ENCODE measurements at places on chromosomes 13 and 19. TPM values are rescaled to one million over a fixed set of nuclear protein-coding genes. Genes with fewer than 3 reads are reported as not detected.

ZNF180 gene
- polyA plus RNA-seq, result 3.0 TPM

ZNF805 gene
- 0.76 TPM for polyA plus RNA-seq

PSG2 gene
- polyA plus RNA-seq, result not detected

CPB2 gene
- polyA plus RNA-seq, result not detected

PINLYP gene
- polyA plus RNA-seq, result 13.5 TPM

CNFN gene
- polyA plus RNA-seq, result 7,132 TPM

IFNL3 gene
- polyA plus RNA-seq, result not detected

PGLYRP2 gene
- 0.02 TPM for polyA plus RNA-seq

ATP8B3 gene
- 1.2 TPM for polyA plus RNA-seq

KCNRG gene
- 0.79 TPM for polyA plus RNA-seq

ZNF524 gene
- 24.6 TPM for polyA plus RNA-seq

ATP4B gene
- 0.04 TPM for polyA plus RNA-seq

KLK14 gene
- 0.31 TPM for polyA plus RNA-seq

MAST1 gene
- 0.22 TPM for polyA plus RNA-seq

HCST gene
- 6.7 TPM for polyA plus RNA-seq

SLC5A5 gene
- polyA plus RNA-seq, result 0.04 TPM

UGGT2 gene
- polyA plus RNA-seq, result 3.5 TPM

LILRB4 gene
- 0.58 TPM for polyA plus RNA-seq

IL4I1 gene
- polyA plus RNA-seq, result 0.18 TPM

FAM174C gene
- 46.7 TPM for polyA plus RNA-seq
